ENCODE measurements at places on chromosomes 6 and 20.

DNA sequence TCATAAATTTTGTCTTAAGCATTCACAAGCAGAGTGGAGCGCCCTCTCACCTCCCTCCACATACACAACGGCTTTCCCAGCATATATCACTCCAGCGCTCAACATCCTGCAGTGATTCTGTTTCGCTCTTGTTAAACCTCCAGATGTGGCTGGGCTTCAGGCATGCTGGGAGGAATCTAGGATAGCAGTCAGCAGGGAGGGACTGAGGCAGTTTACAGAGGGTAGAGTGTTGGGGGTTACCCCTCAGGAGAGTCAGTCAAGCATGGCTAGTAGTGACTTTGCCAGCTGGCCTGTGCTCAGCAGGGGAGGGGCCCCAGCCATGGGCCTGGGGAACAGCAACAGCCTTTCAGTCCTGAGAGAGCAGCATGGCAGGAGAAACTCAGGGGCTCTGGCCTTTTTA, 161.4 kb upstream of the FLRT3 start:
- no peak for DNase-seq

DNA sequence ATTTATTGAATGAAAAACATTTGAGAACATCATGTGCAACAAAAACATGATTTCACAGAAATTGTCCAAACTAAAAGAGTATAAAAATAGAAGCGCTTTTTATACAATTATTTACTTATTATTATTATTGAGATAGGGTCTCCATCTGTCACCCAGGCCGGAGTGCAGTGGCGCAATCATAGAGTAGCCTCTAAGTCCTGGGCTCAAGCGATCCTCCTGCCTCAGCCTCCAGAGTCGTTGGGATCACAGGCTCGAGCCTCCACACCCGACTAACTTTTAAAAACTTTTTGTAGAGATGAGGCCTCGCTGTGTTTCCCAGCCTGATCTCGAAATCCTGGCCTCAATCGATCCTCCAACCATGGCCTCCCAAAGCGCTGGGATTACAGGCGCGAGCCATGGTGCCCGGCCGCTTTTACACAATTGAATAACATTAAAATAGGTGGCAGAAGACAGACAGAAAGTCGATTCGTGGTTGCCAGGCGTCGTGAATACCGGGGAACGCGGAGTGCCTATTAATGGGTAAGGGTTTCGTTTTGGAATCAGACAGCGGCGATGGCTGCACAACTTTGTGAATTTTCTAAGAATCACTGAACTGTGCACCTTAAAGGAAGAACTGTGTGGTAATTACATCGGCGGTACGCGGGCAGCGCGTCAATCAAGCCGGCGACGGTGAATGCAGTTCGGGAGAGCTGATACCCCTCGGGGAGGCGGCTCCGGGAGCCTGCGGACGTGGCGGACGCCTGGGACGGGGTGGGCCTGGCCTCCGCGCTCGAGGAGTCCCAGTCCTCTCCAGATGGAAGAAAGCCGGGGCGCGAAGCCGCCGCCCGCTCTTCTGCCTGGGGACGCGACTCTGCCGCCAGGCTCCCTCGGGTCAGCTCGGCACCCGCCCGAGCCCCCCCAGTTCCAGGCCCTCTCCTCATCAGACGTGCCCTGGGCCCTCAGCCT, 807 bp downstream of the TBC1D20 start:
- DNase-seq = peak; percentile 39

- no peak for DNase-seq
Measured at GRCh38 chr20:51093240-51093763, 70.4 kb upstream of the KCNG1 start.

GRCh38 chr6:85252552-85252951, 197.3 kb upstream of the NT5E start:
- DNase-seq = no peak

GRCh38 chr6:99189823-99190721, 159.4 kb downstream of the FAXC start:
- DNase-seq = no peak

- DNase-seq = no peak
Measured at GRCh38 chr20:35918021-35918420, 36.3 kb downstream of the SCAND1 start.

GRCh38 chr20:40521962-40522361, 167.1 kb downstream of the MAFB start:
- no peak for DNase-seq

DNA sequence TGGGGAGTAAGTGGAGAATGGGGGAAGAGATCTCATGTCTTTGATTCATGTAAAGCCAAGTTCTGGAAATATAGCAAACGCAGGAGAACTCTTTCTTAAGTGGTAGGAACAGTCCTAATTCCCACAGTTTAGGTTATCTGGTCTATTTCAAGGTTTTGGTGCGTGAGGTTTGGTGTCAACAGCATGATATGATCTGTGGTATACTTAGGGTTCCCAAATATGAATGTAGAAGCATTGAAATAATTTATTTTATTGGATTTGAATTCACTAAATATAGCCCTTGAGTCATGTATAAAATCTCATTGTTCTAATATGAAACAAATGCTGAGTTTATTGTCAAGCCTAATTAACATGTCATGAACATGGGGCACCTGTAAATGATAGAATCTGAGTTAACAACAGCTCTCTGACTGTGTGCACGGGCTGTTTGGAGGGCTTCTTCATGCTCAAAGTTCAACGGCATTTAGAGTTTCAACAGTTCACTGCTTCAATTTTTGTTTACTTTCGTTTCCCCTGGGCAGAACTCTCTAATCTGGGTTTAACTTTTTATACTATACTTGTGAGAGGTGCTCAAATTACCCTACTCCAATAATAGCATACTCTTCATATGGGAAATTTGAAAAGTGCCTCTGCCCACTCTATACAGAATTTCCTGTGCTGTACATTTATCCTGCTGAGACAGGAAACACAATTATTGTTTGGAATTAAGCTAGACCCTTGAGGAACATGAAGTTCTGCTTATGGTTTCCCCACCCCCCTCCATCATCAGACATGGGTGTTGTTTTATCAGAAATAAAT, 236.3 kb upstream of the ZNF217 start:
- no peak for DNase-seq

- no peak for DNase-seq
Measured at GRCh38 chr6:110900028-110900598, 25.5 kb downstream of the AMD1 start.

GRCh38 chr20:20837574-20838021, 125.2 kb upstream of the RALGAPA2 start:
- no peak for DNase-seq

DNA sequence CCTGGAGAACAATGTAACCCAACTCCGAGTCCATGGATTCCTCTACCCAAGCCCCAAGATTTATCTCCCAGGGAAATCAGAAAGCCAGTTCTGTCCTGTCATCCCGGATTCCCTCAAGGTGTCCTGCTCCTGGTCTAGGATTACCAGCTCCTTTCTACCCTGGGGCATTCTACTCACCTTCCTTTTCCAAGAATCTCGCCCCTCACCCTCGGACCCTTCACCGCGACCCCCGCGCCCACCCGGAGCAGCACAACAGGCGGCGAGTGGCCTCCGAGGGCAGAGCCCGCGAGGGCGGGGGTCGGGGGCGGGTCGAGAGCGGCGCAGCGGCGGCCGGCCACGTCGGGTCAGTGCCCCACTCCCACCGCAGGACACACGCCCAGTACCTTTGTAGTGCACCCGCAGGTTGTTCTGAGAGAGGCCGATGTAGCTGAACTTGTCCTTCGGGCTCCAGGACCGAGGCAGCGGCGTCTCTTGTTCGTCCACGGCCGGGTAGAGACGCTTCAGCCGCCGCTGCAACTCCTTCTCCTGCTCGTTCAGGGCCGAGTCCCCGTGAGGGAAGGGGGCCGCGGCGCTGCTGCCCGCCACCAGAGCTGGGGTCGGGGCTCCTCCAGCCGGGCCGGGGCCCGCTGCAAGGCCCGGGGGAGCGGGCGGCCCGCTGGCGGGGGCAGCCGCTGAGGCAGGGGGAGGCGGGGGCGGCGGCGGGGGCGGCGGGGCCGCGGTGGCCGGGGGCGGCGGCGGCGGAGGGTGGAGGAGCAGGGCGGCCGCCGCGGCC, 897 bp downstream of the RANBP9 start:
- DNase-seq = peak; percentile 16

DNA sequence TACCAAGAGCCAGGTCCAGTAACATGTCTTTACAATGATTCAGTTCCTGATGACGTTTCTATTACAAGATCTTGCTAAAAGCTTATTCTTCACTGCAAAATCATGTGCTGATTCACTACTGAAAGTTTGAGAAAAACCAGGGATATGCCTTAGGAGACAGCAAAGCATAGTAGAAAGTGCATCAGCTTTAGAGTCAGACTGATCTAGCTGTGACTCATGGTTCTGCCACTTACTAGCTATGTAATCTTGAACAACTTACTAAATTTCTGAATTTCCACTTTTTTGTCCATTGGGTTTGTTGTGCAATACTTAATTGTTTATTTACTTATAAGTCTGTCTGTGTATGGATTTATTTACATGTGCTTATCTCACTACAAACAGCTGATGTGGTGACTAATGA, 198.5 kb upstream of the RSPO3 start:
- DNase-seq = no peak

DNA sequence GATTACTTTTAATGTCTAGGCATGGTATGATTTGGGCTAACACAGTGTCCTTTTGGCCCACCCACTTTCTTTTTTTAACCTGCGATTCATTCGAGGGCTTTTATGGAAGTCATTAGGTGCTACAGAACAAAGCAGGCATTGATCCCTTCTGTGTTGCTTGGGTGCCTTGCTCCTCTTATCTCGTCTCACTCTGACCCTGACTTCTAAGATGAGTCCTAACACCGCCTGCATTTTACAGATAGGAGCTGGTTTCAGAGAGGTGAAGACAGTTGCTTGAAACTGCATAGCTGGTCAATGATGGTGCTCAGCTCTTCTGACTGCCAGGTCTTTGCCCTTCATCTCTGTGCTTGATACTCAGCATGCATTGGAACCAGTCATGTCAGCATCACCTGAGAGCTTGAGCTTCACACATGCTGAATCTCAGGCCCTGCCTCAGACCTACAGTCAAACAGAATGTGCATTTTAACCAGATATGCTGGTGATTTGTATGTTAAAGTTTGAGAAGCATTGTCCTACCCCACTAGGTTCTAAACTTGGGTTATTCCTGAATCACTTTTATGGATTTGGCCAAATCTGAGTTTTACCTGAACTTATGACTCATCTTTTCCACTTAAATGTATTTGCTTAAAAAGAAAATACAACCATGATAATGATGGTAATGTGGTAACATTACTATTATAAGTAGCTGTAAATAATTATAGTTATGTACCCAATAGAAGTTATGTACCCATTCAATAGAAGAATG, 142.3 kb downstream of the PLCB4 start:
- DNase-seq = no peak

- DNase-seq = no peak
Measured at GRCh38 chr6:16475494-16475781, 237.1 kb downstream of the GMPR start.

DNA sequence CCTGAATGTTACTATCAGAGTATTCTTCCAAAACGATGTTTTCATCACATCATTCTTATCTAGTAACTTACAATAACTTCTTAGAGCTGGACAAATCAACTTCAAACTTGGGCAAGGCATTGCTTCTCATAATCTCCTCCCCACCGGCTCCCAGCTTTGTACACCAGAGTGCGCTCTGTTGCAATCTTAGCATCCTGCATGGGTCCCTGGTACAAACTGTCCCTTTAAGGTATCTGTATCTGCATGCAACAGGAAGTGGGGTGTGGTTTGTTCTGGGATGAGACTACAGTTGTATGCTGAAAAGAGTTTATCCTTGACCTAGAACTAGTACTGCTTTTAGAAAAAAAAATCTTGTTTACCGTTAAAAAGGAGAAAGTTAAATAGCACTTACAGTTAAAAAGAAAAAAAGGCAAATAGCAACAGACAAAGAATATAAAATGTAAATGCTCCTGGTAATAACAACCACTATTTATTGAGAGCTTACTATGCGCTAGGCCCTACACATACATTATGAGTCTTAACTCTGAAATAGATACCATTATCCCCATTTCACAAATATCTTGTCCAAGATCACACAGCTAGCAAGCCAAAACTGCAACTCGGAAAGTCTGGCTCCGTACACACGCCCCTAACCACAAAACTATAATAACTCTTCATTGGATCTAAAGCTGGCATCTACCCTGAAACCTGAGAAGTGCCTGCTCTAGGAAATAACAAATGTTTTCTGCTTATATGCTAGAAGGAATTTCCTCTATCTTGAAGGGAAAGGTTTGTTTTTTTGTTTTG, 9.8 kb upstream of the HECA start:
- DNase-seq = peak; percentile 73

GRCh38 chr6:82878812-82879211, 186.8 kb downstream of the UBE3D start:
- DNase-seq = no peak

DNA sequence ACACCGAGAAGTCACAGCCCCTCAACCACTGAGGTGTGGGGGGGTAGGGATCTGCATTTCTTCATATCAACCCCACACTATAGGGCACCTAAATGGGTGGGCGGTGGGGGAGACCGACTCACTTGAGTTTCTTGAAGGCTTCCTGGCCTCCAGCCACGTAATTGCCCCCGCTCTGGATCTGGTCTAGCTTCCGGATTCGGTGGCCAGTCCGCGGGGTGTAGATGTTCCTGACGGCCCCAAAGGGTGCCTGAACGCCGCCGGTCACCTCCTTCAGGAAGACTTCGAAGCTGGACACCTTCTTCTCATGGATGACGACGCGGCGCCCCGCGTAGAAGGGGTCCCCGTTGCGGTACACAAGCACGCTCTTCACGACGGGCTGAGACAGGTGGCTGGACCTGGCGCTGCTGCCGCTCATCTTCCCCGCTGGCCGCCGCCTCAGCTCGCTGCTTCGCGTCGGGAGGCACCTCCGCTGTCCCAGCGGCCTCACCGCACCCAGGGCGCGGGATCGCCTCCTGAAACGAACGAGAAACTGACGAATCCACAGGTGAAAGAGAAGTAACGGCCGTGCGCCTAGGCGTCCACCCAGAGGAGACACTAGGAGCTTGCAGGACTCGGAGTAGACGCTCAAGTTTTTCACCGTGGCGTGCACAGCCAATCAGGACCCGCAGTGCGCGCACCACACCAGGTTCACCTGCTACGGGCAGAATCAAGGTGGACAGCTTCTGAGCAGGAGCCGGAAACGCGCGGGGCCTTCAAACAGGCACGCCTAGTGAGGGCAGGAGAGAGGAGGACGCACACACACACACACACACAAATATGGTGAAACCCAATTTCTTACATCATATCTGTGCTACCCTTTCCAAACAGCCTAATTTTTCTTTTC, at the start of gene DCDC2:
TSS of gene DCDC2 (minus strand) at position 724 of the 883 bp plus-strand sequence. CDS start at position 415, 309 bp downstream.
- peak; percentile 25 for DNase-seq

- no peak for DNase-seq
Measured at GRCh38 chr6:13248053-13248452, 80.3 kb downstream of the TBC1D7 start.

GRCh38 chr6:26534681-26535465, 3.3 kb upstream of the HMGN4 start:
- DNase-seq = no peak

- no peak for DNase-seq
Measured at GRCh38 chr6:115934829-115935228, 125.9 kb downstream of the FRK start.

DNA sequence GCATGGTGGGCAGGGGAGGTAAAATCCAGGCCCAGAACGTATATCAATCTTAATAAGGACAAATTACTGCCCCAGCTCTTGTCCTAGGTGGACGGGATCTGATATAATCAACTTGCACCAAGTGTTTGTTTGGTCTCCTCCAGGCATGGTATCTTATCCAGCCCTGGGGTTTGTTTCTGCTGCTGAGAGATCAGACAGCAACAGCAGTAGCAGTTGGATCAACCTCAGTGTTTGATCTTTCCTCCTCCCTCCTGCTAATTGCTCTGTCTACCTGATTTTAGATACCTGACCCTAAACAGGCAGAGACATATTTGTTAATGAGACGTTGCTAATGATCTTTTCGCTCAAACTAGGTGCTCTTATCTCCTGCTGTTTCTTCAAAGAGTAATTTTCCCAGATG, 100.4 kb upstream of the BACH2 start:
- DNase-seq = no peak

All from activated effector memory CD4-positive, alpha-beta T cell treated with Interleukin-2 at 50 U/mL for 16 hours (primary cell).